ENCODE measurements at places on chromosomes 12 and 14.

DNA sequence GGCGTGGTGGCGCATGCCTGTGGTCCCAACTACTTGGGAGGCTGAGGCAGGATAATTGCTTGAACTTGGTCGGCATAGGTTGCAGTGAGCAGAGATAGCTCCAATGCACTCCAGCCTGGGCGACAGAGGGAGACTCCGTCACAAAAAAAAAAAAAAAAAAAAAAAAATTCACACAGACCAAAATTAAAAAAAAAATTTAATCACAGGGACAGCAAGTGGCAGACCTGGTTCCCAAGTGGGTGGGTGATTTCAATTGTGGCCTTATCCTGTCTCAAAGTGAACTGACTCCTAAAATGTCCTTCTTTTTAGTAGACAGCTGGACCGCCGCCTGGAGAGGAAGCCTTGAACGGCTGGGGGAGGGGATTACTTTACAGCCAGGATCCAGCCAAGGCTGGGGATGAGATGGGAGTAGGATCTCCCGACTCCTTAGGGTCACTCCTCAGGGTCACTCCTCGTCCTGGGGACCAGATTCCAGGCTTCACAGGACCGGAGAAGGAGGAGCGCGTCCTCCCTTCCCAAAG, 1.5 kb upstream of the KCNH3 start:
- peak; percentile 33 for DNase-seq

DNA sequence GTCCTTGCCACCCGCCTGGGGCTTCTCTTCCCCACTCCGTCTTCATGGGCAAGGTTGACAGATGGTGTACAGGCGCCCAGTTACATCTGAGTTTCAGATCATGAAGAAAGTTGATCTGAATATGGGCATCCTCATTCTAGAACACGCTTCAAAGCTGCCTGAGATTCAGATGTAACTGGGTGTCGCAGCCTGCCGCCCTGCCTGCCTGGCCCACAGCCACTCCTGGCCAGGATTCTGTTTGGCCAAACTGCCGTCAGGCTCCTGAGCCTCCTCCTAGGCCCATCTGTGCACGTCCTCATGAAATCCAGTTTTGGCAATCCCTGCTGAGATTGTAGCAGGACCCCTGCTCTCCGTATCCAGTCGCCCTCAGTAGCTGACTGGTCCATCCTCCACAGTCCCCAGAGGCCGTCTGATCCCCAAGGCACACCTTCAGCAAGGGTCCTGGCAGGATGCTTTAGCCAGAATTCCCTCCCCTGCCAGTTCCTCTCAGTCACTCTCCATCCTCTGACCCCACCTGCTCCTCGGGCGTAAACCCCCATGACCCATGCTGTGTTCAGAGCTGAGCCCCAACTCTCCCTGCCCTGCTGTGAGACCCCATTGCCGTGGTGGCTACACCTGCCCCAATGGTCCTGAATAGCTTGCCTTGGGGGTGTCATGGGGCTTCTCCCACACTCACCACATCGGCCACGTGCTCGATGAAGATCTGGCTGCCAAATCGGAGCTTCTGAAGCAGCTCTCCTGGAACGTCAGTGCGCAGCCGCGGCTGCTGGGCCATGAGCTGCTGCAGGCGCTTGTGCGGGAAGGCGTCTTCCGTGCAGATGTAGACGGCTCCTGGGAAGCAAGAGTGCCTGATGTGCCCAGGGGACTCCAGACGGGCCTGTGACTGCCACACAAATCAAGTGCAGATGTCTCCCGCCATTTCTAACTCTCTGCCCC, 12.5 kb downstream of the XRCC3 start:
- DNase-seq, result no peak

- DNase-seq, result no peak
Observed at GRCh38 chr12:20395791-20396550, 27.6 kb downstream of the PDE3A start.

DNA sequence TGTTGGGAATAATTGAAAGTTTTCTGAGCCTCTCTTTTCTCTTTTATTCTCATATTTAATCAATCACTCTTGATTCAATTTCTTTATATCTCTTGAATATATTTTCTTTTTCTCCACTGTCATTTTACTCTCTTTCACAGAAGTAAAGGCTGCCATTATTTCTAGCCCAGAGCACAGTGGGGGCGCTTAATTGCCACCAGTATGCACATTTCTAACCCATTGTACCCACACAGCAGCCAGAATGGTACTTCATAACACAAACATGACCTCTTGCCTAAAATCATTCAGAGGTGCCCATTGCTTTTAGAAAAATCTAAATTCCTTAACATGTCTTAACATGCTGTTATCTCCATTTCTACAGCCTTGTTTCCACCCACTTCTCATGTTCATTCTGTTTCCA, 190.2 kb upstream of the LMO3 start:
- no peak for DNase-seq

- no peak for DNase-seq
Observed at GRCh38 chr12:52760623-52761022, 16.5 kb downstream of the KRT76 start.

DNA sequence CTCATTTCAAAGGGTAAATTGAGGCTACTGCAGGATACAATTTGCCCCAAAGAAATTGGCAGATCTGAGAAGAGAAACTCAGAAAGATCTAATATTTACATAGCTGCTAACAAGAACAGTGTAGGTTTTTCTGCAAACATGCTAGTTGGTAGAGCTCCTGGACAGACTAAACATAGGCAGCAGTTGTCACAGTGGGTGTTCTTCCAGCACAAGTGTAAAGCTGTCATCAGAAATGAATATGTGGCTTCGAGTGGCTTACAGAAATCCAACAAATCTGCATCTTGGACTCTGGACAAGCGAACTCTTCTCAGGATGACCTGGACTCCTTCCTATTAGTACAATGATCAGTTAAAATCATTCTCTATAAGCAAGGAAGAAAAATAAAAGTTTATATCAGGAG, 5.9 kb downstream of the CBX5 start:
- no peak for DNase-seq

DNA sequence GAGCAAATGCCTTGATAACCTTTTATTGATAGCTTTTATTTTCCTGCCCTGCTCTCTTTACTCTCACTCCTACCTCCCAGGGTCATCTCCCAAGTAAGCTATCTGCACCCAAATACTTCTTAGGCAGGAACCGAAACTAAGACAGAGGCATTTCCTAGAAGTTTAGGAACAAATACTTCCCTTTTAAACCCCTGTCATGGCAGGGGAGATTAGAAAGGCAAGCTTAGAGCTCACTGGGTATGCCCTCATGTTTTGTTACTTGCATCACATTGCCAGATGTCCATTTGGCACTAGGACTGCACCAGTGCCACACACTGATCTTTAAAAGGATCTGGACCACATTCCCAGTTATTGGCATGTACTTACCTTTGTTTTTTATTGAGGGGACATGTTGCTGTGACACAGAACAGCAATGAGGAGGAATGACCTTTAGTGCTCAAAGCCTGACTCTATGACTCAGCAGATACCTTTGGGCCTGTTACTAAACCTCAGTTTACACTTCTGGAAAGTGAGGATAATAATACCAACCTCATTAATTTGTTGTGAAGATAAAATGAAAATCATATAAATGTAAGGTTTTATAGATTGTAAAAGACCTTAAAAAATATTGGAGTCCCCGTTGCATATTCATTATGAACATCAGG, 40.9 kb upstream of the MBIP start:
- DNase-seq, result no peak

DNA sequence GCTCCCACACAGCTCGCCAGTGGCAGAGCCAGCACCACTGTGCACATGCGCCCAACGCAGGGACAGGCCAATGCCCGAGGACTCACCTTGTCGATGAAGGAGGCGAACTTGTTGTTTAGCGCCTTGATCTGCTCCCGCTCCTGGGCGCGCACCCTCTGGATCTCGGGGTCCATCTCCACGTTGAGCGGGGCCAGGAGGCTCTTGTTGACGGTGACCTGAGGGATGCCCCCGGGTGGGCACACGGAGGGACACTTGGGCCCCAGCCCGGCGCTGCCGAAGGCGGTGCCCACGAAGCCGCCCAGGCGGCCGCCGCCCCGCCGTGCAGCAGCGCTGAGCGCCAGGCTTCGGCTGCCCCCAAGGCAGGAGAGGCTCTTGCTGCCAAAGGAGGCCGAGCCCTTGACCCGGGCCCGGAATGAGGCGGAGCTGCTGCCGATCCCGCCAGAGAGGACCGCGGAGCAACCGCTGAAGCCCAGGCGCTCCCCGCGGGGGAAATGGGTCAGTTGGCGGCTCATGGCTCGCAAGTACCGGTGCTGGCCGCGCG, at the start of gene KRT72:
TSS of gene KRT72 (minus strand) at position 523 of the 541 bp plus-strand sequence. CDS start at position 512, 11 bp downstream.
- DNase-seq, result peak; percentile 51

DNA sequence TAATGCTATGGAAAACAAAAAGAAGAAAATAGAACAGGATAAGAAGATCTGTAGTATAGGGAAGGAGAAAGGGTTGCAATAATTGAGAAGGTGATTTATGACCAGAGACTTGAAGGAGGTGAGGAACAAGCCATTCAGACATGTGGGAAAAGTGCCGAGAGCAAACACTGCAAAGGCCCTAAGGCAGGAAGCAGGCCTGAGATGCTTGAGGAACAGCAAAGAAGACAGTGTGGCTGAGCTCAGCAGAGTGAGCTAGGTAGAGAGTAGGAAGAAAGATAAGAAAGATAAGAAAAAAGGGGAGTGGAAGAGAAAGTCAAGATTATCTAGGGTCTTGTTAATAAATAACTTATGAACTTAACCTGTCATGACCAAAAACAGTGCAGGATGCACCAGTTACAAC, 671.8 kb downstream of the RPS29 start:
- no peak for DNase-seq

DNA sequence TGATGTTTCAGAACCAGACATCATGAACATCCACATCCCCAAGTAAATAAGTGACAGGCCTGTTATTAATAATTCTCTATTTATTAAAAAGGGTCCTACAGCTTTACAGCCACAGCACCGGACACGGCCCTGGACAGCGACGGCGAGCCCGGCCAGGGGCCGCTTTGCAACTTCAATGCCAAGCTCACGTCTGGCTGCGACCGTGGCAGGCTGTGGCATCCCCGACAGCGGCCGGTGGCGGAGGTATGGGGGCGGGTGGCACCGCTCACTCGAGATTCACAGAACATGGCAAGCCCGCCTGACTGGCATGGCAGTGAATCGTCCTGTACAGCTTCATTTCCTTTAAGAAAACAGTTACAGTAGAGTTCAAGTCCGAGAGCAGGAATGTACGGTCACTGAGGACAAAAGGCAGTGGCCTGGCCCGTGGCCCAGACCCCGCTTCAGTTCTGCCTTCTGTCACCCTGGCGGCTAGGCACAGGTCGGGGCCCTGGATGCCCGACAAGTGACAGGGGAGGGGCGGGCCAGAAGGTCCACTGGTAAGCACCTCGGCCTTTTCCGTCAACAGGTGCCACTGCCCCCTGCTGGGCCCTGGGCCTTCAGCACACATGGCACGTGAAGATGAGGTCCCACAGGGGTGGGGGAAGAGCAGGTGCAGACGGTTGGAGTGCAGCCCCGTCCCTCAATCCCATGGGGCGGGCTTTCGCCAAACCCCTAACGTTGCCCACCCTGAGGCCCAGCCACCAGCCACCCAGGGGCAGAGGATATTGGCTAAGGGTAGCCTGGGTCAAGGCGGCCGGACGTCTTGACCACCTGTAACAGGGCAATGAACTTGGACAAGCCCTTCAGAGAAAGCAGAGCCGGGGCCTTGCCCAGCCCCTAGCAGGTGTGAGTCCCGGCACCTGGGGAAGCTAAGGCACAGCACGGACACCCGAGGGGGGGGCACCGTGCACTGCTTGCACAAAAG, 30.3 kb downstream of the HIP1R start:
- DNase-seq, result no peak

GRCh38 chr14:94654071-94654861, 42.1 kb downstream of the SERPINA3 start:
- no peak for DNase-seq

Measured in H9 (cell line).